A673 (cell line): ENCODE measurements at places on chromosomes 5 and 9. TPM values are rescaled to one million over a fixed set of nuclear protein-coding genes. Genes with fewer than 3 reads are reported as not detected.
A peak's percentile ranks its signal among the peaks of the same experiment; 100 is the strongest.

The TNC gene
- 202 and 206 TPM in 2 replicates for total RNA-seq

The NR4A3 gene
- 6.4 and 6.6 TPM in 2 replicates for total RNA-seq

DNA sequence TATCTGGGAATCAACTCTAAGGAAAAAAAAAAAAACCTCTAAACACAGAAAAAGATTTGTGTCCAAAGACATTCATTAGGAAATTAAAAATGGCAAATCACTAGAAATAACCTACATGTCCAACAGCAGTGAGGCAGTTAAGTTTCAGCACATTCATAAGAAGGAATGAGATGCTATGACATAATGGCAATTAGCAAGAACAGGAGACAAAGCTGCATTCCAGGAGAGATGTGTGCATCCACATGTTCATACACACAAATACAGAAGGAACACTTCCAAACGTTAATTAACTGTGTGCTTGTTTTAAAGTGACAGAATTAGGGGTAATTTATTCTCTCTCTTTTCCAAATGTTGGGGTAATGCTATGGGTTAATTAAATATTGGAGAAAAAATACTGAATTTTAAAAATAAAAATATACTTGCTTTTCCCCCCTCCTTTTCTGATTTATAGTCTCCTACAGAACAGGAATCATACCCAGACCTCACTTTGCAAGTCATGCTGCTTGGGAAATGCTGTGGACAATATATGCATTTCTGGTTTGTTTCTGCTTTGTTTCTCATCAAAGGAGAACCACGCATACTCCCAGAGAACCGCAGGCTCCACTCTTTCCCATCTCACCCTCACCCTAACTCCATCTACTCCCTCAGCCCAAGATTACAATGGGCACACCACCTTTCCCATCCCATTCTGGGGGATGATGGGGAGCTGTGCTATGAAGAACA lies 114.1 kb downstream of the CDK5RAP2 start:
- no peak overlapping the region for H3K4me3 ChIP-seq
- peaks cover 13% of the 10 kb centered on the region for H3K36me3 ChIP-seq
- H3K27ac ChIP-seq: no peak overlapping the region
- H3K27me3 ChIP-seq: no peaks in the 10 kb centered on the region
- no peak for DNase-seq
- no peaks in the 10 kb centered on the region for H3K4me1 ChIP-seq

The SLC1A3 gene
- total RNA-seq: 20.5 and 28.9 TPM in 2 replicates

DNA sequence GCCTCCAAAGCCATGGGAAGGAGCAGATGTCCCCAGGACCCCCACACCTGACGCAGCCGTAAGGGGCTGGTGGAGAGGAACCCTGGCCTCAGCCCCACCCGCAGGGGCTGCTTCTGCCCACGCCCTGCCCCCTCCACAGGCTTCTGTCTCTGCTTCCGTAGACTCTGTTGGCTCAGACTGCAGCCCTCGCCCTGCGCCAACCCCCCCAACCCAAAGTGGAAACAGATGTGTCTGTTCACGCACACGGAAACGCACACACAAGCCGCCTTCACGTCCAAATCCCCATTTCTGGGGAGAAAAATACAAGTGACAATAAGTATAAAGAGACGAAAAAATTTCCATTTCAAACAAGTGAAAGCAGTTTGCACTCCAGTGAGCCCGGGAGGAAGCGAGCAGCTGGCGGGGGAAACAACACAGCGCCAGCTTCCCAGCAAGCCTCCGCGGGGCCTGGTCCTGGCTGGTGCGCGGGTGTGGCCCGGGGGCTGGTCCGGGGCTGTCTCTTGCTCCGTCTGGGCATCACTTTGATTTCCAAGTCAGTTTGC lies 32.6 kb upstream of the RXRA start:
- peak; percentile 49 for DNase-seq
- H3K4me3 ChIP-seq: peak overlapping the region; percentile 25
- peaks cover 13% of the 10 kb centered on the region for H3K4me1 ChIP-seq
- no peaks in the 10 kb centered on the region for H3K36me3 ChIP-seq
- H3K27me3 ChIP-seq: no peaks in the 10 kb centered on the region

DNA sequence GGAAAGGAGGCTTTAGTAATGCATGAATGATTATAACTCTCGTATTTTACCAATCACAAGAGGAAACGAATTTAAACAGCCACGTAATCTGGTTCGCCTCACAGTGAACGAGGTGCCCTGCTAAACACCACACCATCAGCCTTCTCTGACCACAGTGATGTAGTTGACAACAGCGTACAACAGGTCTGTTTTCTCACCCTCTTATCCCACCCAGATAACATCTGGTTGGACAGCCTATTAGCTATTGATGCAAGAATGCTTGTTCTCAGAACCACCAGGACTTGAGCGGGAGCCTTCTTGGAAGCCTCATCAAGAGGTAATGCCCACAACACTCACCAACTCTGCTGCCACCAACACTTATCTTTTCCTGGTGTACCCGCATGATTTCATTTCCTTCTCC lies 23.3 kb downstream of the SLC1A3 start:
- no peaks in the 10 kb centered on the region for H3K4me1 ChIP-seq
- peaks cover 6% of the 10 kb centered on the region for H3K36me3 ChIP-seq
- DNase-seq: no peak
- no peak overlapping the region for H3K27ac ChIP-seq
- no peak overlapping the region for H3K4me3 ChIP-seq

DNA sequence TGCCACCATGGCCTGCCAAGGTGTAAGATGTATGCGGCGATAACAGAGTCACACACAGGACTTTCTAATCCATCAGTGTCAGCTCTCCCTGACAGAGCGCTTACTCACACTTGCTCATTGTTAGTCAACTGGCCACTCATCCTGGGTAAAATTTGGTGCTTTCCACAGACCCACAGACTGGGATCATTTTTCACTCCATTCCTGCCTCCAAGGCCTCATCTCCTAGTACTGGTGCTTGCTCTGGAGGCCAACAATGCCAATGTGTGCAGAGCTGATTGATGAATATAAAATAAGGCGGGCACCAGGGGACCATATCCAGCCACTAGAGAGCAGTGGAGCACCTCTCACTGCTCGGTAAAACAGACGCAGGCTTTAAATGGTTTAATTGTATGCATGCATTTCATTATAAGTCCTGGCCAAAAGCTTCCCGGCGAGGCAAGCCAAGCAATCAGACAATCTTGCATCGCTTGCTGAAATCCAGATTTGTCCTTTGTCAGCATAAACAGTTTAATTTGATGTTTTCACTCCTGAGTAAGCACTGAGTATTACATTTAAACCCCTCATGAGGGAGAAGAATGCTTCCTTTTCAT lies 22.3 kb downstream of the PSMB7 start:
- no peaks in the 10 kb centered on the region for H3K27me3 ChIP-seq
- peaks cover 49% of the 10 kb centered on the region for H3K4me1 ChIP-seq
- H3K27ac ChIP-seq: peak overlapping the region; percentile 79

The ADAMTS16 gene
- 0.28 and 0.35 TPM in 2 replicates for total RNA-seq

GRCh38 chr9:68974901-68975300 lies 39.0 kb downstream of the PRKACG start:
- peaks cover 4% of the 10 kb centered on the region for H3K4me1 ChIP-seq
- H3K27ac ChIP-seq: no peak overlapping the region
- H3K36me3 ChIP-seq: no peaks in the 10 kb centered on the region
- DNase-seq: no peak

The DMRT2 gene
- total RNA-seq: not detected in 2 replicates

DNA sequence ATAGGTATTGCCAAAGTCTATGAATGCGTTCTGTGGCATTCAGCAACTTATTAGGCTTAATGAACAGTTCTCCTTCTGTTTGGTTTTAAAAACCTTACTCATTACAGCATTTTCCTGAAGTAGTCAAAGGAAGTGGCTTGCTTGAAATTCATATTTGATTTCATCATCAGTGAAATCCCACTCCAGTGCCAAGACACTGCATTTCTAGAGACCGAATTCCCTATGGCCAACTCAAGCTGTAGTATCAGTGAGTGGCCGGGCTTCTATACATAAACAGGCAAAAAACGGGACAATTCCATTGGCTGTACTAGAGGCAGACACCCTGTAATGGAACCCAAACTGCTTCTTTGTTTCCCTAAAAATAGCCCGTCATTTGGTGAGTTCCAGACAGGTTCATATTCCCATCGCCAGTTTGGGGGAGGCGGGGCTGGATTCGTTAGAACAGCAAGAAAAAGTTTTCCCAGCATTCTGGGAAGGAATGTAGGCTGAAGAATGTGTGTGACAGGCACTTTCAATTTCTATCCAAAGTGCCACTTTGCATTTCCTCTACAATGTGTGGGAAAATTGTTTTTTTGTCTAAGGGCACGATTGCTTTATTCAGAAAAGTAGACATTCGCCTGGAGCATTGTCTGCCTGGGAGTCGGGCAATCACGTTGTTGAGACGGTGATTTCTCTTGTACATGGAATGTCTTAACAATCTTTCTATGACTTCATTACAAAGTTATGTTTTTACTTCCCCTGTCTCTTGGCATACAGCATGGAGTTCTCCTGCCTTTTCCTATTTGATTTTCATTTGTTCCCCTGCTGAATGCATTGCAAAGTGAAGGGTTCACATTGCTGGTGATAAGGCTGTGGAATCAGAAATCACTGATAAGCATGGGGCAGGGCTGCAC lies 141.8 kb upstream of the MAST4 start:
- H3K4me3 ChIP-seq: no peak overlapping the region
- H3K27me3 ChIP-seq: no peaks in the 10 kb centered on the region
- no peak overlapping the region for H3K27ac ChIP-seq
- no peak for DNase-seq

DNA sequence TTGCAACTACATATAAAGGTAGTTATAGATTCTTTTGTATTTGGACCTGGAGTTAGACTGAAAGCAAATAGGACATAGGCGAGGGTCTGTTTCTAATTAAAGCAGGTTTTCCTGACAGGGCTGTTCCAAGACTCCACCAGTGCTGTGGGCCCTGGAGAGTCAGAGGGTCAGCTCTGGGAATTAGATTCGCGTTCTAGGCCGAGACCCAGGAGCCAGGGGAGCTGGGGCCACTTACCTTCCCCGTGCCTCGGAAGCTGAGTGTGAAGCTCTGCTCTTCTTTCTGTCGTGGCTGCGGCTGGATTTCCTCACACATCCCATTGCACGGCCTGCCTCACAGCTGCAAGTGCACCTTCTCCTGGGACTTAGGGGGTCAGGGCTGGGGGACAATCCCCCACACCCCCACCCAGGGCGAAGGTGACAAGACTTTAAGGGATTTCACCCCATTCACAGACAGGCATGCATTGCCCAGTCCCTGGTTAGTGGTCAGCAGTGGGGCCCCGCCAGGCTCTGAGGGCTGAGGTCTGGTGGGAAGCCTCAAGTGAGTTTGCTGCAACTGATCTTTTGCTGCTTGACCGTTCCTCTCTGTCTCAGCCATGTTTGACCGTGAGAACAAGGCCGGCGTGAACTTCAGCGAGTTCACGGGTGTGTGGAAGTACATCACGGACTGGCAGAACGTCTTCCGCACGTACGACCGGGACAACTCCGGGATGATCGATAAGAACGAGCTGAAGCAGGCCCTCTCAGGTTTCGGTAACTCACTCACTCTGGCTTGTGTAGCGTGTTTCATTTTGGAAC lies 15.3 kb upstream of the AHRR start:
- H3K4me3 ChIP-seq: no peak overlapping the region
- H3K36me3 ChIP-seq: peaks cover 5% of the 10 kb centered on the region
- DNase-seq: no peak
- H3K27ac ChIP-seq: no peak overlapping the region
- H3K27me3 ChIP-seq: no peaks in the 10 kb centered on the region
- no peaks in the 10 kb centered on the region for H3K4me1 ChIP-seq

GRCh38 chr5:168151041-168151440 lies 140.4 kb upstream of the WWC1 start:
- no peaks in the 10 kb centered on the region for H3K27me3 ChIP-seq
- no peak overlapping the region for H3K4me3 ChIP-seq
- no peaks in the 10 kb centered on the region for H3K36me3 ChIP-seq
- H3K27ac ChIP-seq: no peak overlapping the region

The FASTKD3 gene
- total RNA-seq: 13.2 and 16.8 TPM in 2 replicates

GRCh38 chr5:34555699-34556508 lies 100.2 kb upstream of the RAI14 start:
- DNase-seq: no peak
- no peak overlapping the region for H3K27ac ChIP-seq
- H3K36me3 ChIP-seq: no peaks in the 10 kb centered on the region
- no peak overlapping the region for H3K4me3 ChIP-seq

DNA sequence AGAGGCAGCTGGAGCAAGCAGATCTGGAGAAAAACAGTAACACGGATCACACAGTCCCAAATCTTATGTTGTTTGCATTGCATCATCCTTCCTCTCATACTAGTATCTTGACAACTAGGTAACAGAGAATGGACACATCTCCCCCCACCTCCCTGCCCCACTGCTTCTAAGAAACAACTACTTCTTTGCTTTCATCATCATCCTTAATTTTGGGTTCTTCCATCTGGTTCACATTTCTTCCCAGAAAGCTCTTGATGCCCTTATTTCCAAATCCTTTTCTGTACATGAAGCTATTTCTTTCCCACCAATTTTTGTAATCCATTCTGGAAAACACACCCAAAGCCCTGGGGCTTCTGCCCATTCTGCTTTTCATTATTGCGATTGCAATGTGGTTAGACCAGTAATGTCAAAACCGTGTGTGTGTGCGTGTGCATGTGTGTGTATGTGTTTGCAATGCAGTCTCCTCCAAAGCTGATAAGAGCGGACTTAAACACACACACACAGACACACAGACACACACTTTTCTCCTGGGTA lies 254.7 kb upstream of the SLC30A5 start:
- no peak overlapping the region for H3K27ac ChIP-seq
- DNase-seq: no peak
- no peak overlapping the region for H3K4me3 ChIP-seq

- H3K4me3 ChIP-seq: no peak overlapping the region
- H3K27me3 ChIP-seq: no peaks in the 10 kb centered on the region
- no peaks in the 10 kb centered on the region for H3K4me1 ChIP-seq
- H3K36me3 ChIP-seq: no peaks in the 10 kb centered on the region
- no peak overlapping the region for H3K27ac ChIP-seq
Observed at GRCh38 chr5:156670615-156671014, 179.5 kb upstream of the PPP1R2B start.

GRCh38 chr5:95044096-95044495 lies 240.8 kb downstream of the MCTP1 start:
- H3K27ac ChIP-seq: no peak overlapping the region
- H3K4me3 ChIP-seq: no peak overlapping the region
- no peaks in the 10 kb centered on the region for H3K27me3 ChIP-seq
- peaks cover 43% of the 10 kb centered on the region for H3K4me1 ChIP-seq
- DNase-seq: no peak

- peak; percentile 64 for DNase-seq
- no peaks in the 10 kb centered on the region for H3K36me3 ChIP-seq
- peaks cover 43% of the 10 kb centered on the region for H3K4me1 ChIP-seq
Observed at GRCh38 chr5:154086146-154086545, 47.4 kb downstream of the MFAP3 start.

GRCh38 chr9:126165755-126166154 lies 160.9 kb upstream of the MVB12B start:
- H3K27ac ChIP-seq: no peak overlapping the region
- H3K27me3 ChIP-seq: peaks cover 72% of the 10 kb centered on the region
- no peaks in the 10 kb centered on the region for H3K36me3 ChIP-seq
- H3K4me1 ChIP-seq: no peaks in the 10 kb centered on the region

The FOXD4L4 gene
- 0.17 TPM in 1 of 2 replicates, not detected in the other for total RNA-seq

The SCGB3A2 gene
- total RNA-seq: not detected in 2 replicates
